ENCODE measurements at places on chromosomes 4 and X.

- H3K27ac ChIP-seq: no peak overlapping the region
- DNase-seq: no peak
- H3K27me3 ChIP-seq: no peaks in the 10 kb centered on the region
- no peak overlapping the region for H3K4me3 ChIP-seq
- no peaks in the 10 kb centered on the region for H3K36me3 ChIP-seq
- no peaks in the 10 kb centered on the region for H3K4me1 ChIP-seq
Observed at GRCh38 chr4:111174331-111174730, 551.5 kb upstream of the PITX2 start.

- H3K27me3 ChIP-seq: no peaks in the 10 kb centered on the region
- no peak overlapping the region for H3K27ac ChIP-seq
- DNase-seq: no peak
- peaks cover 4% of the 10 kb centered on the region for H3K36me3 ChIP-seq
- no peak overlapping the region for H3K4me3 ChIP-seq
Observed at GRCh38 chr4:4555916-4556315, 14.1 kb upstream of the STX18 start.

DNA sequence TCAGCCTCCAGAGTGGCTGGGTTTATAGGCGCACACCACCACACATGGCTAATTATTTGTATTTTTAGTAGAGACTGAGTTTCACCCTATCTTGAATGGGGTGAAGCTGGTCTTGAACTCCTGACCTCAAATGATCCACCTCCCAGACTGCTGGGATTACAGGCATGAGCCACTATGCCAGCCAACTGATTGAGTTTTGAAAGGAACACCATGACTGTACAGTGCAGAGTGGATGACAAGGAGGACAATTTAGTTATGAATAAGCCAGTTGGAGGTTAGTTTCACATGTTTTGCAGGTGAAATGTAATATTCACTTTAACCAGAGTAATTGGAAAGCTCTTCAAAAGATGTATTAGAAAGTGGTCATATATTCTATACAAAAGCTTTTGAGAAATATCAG is 60.8 kb downstream of the PCDH18 start:
- H3K27me3 ChIP-seq: no peaks in the 10 kb centered on the region
- H3K27ac ChIP-seq: no peak overlapping the region
- H3K4me3 ChIP-seq: no peak overlapping the region
- no peak for DNase-seq
- H3K36me3 ChIP-seq: no peaks in the 10 kb centered on the region

GRCh38 chr4:170716868-170717267 is 627.1 kb upstream of the AADAT start:
- no peaks in the 10 kb centered on the region for H3K36me3 ChIP-seq
- DNase-seq: no peak
- H3K4me3 ChIP-seq: no peak overlapping the region
- H3K27me3 ChIP-seq: no peaks in the 10 kb centered on the region
- no peaks in the 10 kb centered on the region for H3K4me1 ChIP-seq

DNA sequence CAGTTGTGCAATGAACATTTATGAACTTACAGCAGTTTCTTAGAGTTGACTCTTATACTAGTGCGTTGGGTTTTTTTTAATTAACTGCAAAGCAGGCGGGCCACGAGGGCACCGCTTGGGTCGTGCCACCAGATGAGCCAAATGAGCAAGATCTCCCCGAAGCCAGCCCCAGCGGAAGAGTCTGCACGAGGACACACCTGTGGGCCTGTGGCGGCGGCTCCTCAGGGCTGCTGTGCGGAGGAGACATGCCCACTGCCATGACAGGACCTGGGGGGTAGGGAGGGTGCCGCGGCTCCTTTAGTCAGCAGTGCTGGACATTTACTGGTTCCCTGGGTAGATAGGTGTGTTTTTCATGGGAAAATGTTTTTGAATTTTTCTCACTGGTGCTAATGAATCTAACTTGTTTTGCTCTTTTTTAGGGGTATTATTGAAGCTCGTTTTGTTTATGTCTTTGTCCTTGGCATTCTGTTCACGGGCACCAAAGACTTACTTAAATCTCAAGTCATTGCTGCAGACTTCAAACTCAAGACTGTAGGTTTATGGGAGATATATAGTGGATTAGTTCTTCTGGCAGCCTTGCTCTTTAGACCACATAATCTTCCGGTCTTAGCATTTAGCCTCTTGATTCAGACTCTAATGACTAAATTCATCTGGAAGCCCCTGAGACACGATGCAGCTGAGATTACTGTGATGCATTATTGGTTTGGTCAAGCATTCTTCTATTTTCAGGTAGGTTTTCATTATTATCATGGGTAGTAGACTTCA is 31.2 kb downstream of the PIGG start:
- H3K36me3 ChIP-seq: peaks cover 17% of the 10 kb centered on the region
- H3K4me3 ChIP-seq: no peak overlapping the region
- no peaks in the 10 kb centered on the region for H3K27me3 ChIP-seq
- peaks cover 11% of the 10 kb centered on the region for H3K4me1 ChIP-seq

DNA sequence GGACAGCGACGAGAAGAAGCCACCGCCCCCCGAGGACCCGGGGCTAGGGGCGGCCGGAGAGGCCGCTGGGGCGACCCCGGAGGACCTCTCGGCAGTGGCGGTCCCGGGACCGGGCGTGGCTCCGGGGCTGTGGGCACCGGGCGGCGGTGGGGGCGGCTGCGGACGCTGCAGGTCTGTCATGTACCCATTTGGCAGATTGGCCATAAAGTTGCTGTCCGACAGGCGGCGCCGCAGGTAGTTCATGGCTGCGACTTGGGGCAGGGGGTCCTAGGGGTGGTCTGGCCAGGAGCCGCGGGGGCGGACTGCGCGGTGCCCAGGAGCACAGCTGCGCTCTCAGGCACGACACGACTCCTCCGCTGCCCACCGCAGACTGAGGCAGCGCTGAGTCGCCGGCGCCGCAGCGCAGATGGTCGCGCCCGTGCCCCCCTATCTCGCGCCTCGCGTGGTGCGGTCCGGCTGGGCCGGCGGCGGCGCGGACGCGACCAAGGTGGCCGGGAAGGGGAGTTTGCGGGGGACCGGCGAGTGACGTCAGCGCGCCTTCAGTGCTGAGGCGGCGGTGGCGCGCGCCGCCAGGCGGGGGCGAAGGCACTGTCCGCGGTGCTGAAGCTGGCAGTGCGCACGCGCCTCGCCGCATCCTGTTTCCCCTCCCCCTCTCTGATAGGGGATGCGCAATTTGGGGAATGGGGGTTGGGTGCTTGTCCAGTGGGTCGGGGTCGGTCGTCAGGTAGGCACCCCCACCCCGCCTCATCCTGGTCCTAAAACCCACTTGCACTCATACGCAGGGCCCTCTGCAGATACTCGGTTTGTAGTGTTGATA is at the start of gene SYN1:
Gene SYN1 (minus strand): TSS at position 372 of the 817 bp plus-strand sequence. CDS start 129 bp downstream, at position 243.
- H3K27me3 ChIP-seq: peaks cover 34% of the 10 kb centered on the region
- peaks cover 13% of the 10 kb centered on the region for H3K4me1 ChIP-seq
- peak; percentile 74 for DNase-seq

DNA sequence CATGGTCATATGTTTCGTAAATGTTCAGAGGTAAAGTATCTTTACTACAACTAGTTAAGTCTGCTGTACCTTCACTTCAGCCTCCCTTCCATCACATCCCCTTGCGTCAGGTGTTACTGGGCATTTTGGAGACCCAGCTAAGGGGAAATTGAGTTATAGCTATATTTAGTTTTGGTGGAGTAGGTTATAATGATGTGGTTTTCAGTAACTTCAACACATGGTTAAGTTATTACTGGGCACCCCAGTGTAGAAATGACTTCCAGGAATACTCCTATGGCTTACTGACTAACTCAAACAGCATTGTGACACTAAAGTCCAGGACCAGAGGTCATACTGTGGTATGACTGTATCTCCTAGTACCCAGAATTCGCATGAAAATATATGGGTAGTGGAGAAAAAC is 23.4 kb upstream of the ACSL1 start:
- H3K36me3 ChIP-seq: no peaks in the 10 kb centered on the region
- no peak overlapping the region for H3K4me3 ChIP-seq
- H3K27me3 ChIP-seq: peaks cover 36% of the 10 kb centered on the region

DNA sequence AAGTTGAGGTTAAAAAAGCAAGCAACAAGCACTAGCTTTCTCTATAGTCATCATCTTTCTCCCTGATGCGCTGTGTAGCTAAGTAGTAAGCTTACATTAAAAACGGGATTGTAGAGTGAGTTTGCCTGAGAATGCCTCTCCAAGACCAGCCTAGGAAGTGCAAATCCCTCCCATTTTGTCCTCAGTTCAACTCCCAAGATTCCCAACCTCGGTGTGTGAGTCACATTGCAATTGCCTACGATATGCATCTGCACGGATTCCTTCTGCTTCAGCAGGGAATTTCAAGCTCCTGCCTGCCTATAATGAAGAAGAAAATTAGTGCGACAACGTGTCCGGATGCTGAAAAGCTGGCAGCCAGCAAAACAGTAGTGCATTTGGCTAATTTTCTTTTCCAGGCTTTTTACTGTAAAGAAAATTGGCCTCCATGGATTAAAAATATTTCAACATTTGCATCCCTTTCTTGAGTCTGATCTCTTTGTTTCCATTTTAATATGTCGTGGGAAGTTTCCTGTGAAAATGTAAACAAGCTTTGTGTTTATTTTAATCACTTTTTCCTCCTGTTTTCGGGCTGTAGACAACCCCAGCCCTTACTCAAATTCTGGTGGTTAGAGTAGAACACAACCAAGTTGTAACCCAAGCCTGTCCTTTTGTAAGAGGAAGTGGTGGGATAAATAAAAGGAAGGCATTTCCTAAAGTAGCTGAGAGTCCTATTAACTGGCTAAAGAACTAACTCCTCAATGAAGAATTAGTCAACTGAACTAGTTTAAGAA is 58.4 kb upstream of the TET2 start:
- no peak overlapping the region for H3K4me3 ChIP-seq
- H3K36me3 ChIP-seq: no peaks in the 10 kb centered on the region
- no peaks in the 10 kb centered on the region for H3K4me1 ChIP-seq
- H3K27ac ChIP-seq: no peak overlapping the region

GRCh38 chr4:119031218-119031617 is 104.4 kb upstream of the MYOZ2 start:
- peaks cover 60% of the 10 kb centered on the region for H3K27me3 ChIP-seq
- H3K4me1 ChIP-seq: no peaks in the 10 kb centered on the region
- no peak overlapping the region for H3K4me3 ChIP-seq
- no peaks in the 10 kb centered on the region for H3K36me3 ChIP-seq
- no peak for DNase-seq
- no peak overlapping the region for H3K27ac ChIP-seq

- H3K36me3 ChIP-seq: peaks cover 4% of the 10 kb centered on the region
- no peak overlapping the region for H3K4me3 ChIP-seq
- no peak overlapping the region for H3K27ac ChIP-seq
- H3K4me1 ChIP-seq: peaks cover 5% of the 10 kb centered on the region
- no peaks in the 10 kb centered on the region for H3K27me3 ChIP-seq
Observed at GRCh38 chrX:108090491-108091263, 665 bp downstream of the PSMD10 start.

DNA sequence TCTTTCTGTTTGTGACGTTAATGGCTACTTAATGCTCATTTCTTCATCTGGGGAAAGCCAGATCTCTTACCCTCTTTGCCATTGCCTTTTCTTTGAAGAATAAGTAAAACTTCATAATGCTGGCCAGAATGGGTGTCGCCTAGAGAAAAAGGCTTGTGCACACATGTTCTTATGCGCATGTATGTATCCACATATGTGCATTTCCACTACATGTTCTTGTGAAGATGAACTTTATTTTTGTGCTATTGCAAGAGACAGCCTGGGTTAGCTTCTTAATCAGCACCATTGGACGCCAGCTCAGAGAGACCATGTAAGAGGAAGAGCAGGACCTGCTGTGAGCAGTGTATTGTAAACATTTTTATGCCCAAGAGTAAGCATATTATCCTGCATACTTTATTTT is 178.7 kb downstream of the SPRY1 start:
- no peak overlapping the region for H3K4me3 ChIP-seq
- H3K36me3 ChIP-seq: no peaks in the 10 kb centered on the region
- DNase-seq: no peak
- no peak overlapping the region for H3K27ac ChIP-seq
- H3K27me3 ChIP-seq: no peaks in the 10 kb centered on the region

DNA sequence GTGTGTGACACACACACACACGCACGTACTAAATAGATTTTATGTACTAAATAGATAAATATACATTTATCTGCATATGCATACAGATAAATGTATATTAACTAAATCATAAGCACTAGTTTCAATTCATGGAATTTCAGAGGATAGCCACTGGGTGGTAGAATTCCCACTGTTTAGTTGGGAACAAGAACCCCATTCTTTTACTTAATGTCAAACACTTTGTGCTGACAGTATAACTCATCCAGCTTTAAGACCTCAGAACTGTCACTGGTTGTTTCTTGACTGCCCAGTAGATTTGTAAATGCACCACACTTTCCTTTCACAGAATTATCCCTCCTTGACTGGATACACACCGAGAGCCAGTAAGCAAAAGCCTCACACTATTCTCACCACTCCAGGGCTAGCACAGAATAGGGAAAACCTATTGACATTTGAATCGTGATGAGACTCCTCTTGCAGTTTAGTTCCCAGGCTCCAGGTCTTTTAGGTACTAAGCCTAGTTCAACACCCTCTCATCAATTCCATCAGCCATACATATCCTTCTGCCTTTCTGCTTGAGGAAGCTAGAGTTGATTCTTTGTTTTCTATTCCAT is 32.4 kb downstream of the PPARGC1A start:
- H3K36me3 ChIP-seq: no peaks in the 10 kb centered on the region
- no peak for DNase-seq
- no peaks in the 10 kb centered on the region for H3K27me3 ChIP-seq
- H3K27ac ChIP-seq: no peak overlapping the region
- H3K4me3 ChIP-seq: no peak overlapping the region
- no peaks in the 10 kb centered on the region for H3K4me1 ChIP-seq

- no peaks in the 10 kb centered on the region for H3K36me3 ChIP-seq
- no peak for DNase-seq
- H3K27me3 ChIP-seq: no peaks in the 10 kb centered on the region
- peak overlapping the region; percentile 1 for H3K4me3 ChIP-seq
- peaks cover 9% of the 10 kb centered on the region for H3K4me1 ChIP-seq
Observed at GRCh38 chr4:128513664-128514484, 226.3 kb upstream of the PGRMC2 start.

GRCh38 chr4:28402751-28403150 is 1542.1 kb downstream of the STIM2 start:
- no peaks in the 10 kb centered on the region for H3K27me3 ChIP-seq
- H3K4me3 ChIP-seq: no peak overlapping the region
- DNase-seq: no peak

DNA sequence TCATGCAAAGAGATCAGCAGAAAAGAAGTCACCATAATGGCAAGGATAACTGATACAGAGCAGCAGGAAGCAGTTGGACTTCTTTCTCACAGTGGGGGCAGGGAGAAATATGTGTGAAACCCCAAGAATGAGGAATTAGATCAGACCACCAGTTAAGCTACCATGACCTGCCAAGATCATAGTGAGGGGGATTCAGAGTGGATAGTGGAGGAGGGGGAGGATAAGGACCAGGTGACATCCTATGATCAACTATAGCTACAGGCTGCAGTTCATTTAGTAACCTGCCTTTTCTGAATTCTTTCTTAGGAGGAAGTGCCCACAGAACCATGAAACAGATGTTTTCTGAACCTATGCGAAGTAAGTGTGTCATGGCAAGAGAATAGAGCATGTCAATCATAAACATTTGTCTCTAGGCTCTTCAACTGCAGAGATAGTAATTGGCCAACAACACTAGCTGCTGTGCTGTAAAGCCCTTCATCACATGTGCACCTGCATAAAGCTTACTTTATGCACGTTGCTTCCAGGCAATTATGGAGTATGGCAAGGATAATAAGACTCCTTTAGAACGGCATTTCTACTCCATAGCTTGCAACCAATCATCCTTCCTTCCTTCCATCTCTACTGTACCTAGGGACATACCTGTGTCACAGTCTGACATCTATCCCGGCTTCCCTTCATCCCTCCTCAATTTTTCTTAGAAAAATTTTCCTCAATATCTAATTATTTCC is 329.7 kb downstream of the EPHA5 start:
- no peak overlapping the region for H3K27ac ChIP-seq
- H3K27me3 ChIP-seq: no peaks in the 10 kb centered on the region
- DNase-seq: no peak

- no peak for DNase-seq
- peaks cover 13% of the 10 kb centered on the region for H3K4me1 ChIP-seq
- no peak overlapping the region for H3K4me3 ChIP-seq
- H3K27ac ChIP-seq: no peak overlapping the region
Observed at GRCh38 chrX:153670748-153671588, 2.6 kb downstream of the PNCK start.
